ENCODE measurements at places on chromosomes 5 and 9.

DNA sequence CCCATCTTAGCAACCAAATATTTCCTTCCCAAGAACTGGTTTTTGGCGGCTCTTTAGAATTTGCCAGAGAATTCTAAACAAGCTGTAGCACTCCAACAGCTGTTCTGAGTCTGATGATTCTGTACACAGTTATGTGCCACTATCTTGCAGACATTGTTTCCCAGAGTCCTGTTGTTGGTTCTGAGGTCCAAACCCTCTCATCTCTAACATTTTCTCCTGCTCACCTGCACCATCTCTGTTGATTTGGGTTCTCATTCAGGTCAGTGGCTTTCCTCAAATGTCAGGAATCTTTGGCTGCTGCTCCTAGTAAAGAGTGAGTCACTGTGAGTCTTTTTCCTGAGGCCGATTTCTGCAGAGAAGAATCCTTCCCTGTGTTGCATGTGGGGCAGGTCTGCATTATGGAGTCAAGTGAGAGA is 50.0 kb downstream of the CAMSAP1 start:
- no peak for DNase-seq

GRCh38 chr5:137836997-137837396 is 30.7 kb upstream of the MYOT start:
- DNase-seq = no peak

- no peak for DNase-seq
These were observed 470.7 kb downstream of the CDK5RAP2 start for GRCh38 chr9:120109242-120109641.

DNA sequence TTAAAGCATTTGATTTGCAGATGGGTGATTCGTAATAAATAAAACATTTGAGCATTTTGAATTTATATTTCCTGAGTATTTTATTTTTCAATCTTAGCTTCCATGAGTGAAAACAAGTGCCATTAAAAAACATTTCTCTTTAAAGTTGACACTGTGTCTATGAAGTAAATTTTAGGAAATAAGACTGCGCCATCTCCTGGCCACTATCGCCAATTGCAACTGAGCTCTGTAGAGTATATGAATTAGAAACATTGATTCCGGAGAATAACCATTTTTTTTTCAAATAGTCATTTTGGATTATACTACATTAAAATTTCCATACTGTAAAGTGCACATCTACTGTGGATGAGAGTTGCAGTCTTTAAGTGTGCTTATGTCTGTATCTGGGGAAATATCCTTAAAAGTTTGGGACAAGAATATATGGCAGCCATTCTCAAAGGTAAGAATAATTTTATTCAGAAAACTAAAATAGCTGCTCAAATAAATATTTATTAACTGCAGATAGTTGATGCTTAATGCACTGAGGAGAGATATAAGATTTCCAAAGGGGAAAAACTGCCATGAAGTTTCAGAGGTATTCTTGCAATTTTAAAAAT is 5.9 kb downstream of the DMRTA1 start:
- DNase-seq = peak; percentile 51

DNA sequence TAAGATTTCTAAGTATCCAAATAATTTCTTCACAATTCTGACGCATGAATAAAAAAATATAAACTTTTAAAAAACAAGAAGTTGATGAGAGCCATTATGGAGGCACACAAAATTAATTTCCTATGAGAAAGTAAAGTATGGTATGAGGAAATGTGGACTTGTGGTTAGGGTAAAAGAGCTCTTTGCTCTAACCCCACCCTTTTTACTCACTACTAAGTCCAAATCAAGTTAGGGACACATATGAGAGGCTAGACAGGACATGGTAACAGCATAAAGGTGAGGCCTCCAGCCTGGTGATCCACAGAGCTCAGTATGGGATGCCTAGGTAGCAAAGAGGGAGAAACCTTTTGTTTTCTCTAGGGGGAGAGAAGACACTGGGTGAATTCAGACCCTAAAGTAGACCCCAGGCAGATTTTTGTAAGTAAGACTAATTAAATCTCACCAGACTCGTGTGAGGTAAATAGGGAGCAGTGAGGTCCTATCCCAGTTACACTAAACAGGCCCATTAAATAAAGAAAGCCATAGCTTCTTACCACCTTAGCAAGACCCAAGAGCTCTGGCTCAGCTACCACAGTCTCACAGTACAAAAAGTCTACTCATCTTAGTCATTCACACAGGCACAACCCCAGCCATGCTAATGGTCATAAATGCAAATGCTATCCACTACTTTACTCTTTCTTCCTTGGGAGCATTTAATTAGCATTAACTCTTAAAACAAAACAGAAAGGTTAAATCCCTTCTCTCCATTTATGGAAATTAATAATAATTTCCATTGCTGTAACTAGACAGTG is 42.6 kb downstream of the MLLT3 start:
- no peak for DNase-seq

GRCh38 chr9:26662476-26662875 is 230.1 kb downstream of the CAAP1 start:
- DNase-seq = no peak

DNA sequence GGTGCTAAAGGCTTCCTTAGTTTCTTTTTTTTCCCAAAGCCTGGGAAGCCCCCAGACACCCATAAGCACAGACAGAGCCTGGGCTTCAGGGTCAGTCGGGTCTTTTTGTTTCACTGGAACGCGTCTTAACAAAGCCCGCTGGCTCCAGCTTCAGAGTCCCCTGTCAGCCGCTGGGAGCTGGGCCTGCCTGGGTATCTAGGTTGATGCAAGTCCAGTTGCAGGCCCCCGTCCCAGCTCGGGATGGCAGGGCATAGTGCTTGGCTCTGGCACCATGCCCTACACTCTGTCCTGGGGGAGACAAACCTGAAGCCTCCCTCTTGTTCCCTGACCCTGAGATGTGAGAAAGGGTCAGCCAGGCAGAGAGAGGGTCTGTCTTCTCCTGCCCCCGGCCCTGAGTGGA is 14.5 kb downstream of the OLFM1 start:
- DNase-seq = no peak

GRCh38 chr9:98755006-98755618 is 41.2 kb downstream of the ANKS6 start:
- DNase-seq = no peak

DNA sequence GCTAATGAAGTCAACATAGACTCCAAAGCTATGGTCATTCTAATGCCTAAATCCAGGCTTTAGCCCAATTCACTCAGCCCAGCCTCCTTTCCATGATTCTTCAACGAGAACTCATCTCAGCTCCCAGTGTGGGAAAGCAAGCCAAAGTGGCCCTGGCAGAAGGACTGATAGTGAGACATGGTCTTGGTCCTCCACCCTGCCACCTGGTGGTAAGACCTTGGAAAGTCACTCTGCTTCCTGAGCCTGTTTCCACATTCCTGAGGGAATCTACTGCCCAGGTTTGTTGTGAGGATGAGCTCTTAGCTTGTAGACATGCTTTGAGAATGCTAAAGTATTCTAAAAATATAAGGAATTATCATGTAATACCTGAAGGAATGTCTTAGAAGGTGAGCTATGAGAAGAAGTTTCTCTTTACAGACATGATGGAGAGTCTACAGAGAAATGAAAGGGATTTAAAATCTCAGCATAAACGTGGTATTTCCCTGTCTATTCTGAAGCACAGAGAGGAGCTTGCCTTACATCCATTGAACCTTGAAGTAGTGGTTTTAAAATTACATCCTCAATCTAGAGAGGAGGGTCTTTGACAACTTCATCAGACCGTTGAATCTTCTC is 173.5 kb downstream of the TRIM32 start:
- peak; percentile 52 for DNase-seq

DNA sequence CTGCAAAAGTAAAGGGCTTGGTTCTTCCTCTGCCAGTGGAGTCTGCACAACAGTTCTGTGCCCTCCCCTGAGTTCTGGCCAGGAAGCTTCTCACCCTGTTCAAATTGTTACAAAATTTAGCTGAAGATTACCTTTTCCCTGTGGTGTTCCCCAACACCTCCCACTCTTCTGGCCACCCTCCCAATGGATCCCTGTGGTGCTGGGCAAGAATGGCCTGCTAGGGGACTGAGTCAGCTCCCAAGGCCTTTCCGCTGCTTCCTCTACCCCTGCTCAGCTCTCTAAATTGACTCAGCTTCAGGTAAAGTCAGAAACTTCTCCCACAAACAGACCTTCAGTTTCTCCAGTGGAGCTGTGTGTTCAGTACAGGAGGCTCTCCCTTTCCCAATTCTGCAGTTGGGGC is 186.0 kb downstream of the NR2F1-AS1 start:
- no peak for DNase-seq
